NCI-H510A (cell line): ENCODE measurements at places on chromosomes 2 and 18.
A peak's percentile ranks its signal among the peaks of the same experiment; 100 is the strongest.

- DNase-seq, result no peak
These were observed 289.9 kb upstream of the RBMS1 start for GRCh38 chr2:160783474-160783873.

GRCh38 chr2:43083710-43084698 is 142.4 kb downstream of the ZFP36L2 start:
- DNase-seq, result no peak

GRCh38 chr2:101692041-101692440 is 5.5 kb upstream of the MAP4K4 start:
- DNase-seq, result no peak

- DNase-seq, result no peak
These were observed 26.4 kb downstream of the ELP2 start for GRCh38 chr18:36155851-36156757.

DNA sequence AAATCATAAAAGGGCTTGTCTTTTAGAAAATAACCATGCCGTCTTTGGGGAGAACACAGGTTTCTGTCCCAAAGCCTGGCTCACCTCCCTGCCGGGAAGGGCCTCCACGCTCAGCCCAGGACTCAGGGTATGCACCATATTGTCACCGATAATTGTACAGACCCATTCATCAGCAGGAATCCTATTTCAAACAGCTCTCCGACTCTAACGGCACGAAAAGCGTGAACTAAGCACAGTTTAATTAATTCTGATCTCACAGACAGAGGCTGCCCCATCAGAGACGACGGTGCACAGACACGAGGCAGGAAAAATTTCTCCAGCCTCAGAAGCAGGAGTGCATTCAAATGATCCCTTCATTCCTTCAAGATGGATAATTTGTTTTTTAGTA is 276.2 kb downstream of the MYCN start:
- DNase-seq, result no peak

DNA sequence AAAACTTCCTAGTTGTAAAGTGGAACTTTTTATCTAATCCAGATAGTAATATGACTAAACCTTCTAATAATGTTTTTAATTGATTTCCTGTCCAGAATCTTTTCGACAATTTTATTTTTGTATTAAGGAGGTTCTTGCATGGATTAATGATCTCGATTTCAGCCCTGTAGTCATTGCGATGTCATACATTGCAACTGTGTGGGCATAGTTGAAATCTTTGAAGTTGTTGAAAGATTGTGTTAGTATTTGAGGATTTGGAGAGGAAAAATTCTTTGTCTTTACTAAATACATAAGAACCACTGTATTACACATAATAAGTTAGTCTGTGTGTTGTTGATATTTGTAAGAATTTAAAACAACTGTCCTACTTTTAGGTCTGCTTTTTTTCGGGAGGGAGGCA is 31.1 kb downstream of the ACSL3 start:
- no peak for DNase-seq

GRCh38 chr2:119069781-119070180 is 88.8 kb downstream of the C1QL2 start:
- DNase-seq, result no peak

GRCh38 chr18:34704074-34704473 is 6.0 kb upstream of the DTNA start:
- DNase-seq, result no peak

GRCh38 chr18:46215902-46216723 is 111.9 kb downstream of the HAUS1 start:
- no peak for DNase-seq

DNA sequence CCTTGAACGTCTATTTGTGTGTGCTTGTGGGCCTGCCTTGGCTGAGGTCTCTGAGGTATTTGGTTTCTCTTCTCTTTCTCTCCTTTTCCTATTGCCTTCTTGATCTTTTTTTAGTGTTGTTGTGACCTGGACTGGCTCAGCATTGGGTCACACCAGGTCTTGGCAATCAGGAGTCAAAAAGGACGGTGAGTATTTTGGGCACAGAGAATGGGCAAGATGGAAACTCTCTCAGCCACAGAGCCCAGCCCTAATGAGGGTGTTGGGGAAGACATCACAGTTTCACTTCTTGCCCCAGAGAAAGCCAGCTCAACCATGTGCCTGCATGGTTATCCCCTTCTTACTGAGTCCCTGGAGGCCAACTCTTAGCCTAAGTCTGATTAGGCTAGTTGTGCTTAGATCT is 13.7 kb upstream of the INO80C start:
- no peak for DNase-seq

GRCh38 chr2:27212626-27213471 is 781 bp upstream of the SLC5A6 start:
- no peak for DNase-seq

DNA sequence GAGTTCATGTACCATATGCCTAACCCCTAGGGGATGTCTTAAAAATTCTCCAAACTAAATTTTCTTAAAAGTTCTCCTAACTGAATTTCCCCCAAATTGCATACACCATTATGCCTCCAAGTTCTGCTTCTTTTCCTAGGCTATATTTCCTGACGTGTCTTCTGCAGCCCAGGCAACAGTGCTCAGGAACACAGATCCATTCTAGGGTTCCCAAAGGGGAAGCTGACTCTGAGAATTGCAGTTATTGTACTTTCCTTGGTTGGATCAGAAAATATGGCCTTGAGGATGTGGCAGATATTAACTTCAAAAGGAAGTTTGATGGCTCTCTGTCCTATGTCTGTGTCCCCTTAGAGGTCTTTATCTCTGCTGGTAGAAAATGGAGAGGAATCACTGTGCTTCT is 124.3 kb downstream of the TMEM17 start:
- DNase-seq, result no peak

DNA sequence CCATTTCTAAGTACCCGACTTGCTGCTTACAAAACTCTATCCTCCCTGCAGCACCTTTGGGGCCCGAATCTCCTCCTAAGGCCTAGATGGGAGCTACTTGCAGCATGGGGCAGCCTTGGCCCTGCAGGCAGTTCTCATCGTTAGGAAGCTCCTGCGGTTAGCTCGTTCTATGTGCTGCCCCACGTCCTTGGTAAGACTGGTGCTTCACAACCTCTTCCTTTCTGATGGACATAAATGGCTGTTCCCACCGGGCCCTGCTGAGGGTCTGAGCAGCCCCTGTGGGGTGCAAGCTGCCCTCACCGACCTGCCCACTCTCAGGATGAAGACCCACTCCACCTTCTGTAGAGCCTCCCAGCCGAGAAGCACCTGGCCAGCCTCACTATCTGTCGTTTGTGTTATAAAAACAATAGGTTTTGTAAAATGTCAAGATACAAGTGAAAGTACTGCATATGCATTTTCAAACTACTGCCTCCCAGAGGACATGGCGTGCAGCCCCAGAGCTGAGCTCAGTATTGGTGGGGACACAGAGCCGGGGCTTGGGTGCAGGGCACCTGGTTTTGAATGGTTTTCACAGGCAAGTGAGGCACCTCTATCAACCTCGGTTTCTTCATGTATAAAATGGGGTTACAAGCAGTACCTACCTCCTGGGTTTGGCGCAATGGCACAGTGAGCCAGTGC is 19.4 kb downstream of the OTOF start:
- no peak for DNase-seq

- DNase-seq, result no peak
These were observed 47.1 kb upstream of the FHL2 start for GRCh38 chr2:105445976-105446375.

DNA sequence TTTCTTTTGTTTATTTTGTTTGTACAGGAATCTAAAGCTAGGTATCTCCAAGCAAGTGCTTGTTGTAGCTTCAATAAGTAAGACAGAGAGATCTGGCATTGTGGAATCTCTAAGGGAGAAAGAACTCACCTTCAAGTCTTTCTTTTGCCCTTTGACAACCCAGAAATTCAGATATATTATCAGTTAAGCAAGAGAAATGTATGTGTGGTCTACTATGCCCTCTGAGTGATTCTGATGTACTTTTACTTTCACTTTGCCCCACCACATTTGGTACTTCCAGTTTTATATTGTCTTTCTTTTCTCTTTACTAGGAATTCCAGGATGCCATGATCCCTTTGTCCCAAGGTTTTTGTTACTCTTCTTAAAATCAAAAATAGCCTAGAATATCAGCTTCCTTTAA is 259.6 kb upstream of the PIK3C3 start:
- no peak for DNase-seq

- no peak for DNase-seq
These were observed 85.1 kb downstream of the SEMA4F start for GRCh38 chr2:74739129-74739528.

DNA sequence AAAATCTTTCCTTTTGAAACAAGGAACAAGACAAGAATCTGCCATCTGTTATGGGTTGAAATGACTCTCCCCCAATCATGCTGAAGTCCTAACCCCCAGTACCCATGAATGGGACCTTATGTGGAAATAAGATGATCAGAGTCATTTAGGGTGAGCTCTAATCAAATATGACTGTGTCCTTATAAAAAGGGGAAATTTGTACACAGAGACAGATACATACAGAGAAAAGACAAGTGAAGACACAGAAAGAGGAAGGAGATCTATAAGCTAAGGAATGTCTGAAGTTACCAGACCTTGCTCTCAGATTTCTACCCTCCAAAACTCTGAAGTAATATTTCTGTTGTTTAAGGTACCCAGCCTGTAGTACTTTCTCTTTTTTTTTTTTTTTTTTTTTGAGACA is 15.7 kb downstream of the TGFBRAP1 start:
- no peak for DNase-seq

DNA sequence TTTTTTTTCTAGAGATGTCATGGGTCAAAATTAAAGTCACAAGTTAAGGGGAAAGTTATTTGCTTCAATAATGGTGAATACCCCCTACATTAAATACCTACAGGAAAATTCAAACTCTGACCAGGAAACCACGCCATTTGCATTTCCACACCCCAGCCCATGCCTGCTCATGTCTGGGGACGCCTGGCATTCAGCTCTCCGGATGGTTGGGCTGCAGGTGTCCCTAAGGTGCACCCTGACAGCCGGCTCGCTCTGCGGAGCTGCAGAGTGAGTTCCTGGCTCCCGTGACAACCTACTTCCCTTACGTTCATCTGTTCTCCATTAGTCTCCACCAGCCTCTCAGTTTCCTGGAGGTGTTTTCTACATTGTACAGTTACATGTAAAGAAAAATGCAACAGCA is 122.7 kb upstream of the RIOK3 start:
- DNase-seq, result peak; percentile 8

- peak; percentile 78 for DNase-seq
These were observed 90.9 kb upstream of the ID2 start for GRCh38 chr2:8590938-8591337.

DNA sequence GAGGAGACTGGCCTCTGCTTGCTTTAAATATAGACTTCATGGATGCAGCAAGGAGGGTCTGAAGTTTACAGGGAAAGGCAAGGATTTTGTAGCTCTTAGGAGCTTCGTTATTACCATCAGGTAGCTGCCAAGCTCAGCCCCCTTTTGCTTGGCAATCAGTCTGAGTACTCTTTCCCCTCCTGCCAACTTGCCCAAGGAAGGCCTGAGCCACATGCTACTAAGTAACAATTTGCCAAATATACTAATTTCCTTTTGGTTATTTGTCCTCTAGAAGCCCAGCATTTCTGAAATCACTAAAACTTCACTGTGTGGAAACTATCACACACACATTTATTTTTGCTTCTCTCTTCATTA is 85.5 kb upstream of the ITPRID2 start:
- no peak for DNase-seq

DNA sequence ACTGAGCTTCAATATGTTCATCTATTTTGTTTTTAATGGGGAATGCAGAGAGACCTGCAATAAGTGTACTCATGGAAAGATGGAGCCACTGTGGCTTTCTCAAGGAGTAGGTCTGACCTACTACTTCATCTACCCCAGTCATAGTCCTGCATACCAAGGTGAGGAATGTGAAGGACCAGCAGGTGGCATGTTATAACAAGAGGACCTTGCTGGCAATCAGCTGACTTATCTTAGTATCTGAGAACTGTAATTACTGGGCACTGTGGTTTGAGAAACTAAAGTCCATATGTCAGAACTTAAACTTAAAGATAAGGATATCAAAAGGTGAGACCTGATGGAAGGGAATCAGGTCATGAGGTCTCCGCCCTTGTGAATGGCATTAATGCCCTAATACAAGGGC is 1104.2 kb downstream of the BCL11A start:
- DNase-seq, result no peak

- DNase-seq, result peak; percentile 44
These were observed 316.1 kb upstream of the MYT1L start for GRCh38 chr2:2647141-2647541.

DNA sequence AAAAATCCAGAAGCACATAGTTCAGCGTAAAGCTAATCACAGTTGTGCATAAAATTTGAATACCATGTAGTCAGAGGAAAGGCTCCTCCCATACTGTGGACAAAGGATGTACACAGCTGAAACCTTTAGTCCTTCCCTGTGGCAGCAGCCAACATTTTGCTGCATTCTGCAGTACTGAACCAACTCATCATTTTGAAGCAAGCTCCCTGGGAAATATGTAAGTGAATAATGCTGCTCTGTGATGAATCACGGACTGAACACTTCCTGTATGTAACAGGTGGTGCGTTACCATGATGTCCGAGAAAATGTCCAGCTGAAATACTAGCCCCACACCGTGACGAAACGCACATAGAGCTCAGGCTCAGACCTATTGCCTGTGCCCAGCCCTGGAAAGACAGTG is 421.1 kb upstream of the RAB12 start:
- no peak for DNase-seq

DNA sequence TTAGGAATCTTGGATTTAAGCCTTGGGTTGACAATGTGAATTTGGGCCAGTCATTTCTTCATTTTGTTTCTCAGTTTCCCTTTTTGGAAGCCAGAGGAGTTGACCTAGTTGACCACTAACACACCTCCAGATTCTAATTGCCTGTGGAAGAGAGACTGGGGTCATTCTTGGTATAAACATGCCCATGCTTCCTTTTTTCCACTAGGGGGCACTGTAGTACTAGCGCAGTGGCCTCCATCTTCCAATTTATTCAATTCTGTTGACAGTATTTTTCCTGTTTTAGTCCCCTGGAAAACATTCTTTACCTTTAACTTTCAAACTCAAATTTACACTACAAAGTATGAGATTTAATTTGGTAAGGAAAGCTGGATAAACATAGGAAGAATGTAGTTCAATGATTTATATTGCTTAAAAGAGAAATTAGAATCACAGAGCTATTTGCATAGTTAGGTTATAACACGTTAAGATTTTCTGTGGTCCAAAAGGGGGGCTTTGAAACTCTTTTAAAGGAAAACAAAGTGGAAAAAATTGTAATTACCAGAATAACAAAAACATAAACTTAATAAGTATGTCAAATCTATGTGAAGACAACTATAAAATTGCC is 57.5 kb upstream of the AGPS start:
- DNase-seq, result peak; percentile 24

- DNase-seq, result no peak
These were observed 34.0 kb downstream of the BIN1 start for GRCh38 chr2:127072970-127073369.

GRCh38 chr2:217897816-217898806 is 104.7 kb downstream of the TNS1 start:
- no peak for DNase-seq

DNA sequence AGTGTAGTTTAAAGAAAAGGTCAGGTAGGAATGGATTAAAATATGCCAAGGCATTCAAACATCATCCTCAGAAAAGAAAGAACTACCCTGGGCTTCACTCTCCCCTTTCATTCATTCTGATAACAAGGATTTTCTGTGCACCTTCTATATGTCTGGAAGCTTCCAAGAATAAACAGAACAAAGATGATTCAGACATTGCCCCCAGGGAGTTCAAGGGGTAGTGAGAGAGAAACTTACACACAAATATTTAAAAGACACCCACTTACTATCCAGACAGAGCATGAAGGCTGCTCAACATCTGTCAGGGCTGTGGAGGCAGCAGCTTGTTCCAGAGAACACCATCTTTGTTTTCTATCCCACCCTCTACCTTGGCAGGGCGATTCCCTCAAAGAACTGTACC is 140.5 kb downstream of the ALK start:
- DNase-seq, result no peak
